ENCODE measurements at places on chromosomes 11 and 22.

DNA sequence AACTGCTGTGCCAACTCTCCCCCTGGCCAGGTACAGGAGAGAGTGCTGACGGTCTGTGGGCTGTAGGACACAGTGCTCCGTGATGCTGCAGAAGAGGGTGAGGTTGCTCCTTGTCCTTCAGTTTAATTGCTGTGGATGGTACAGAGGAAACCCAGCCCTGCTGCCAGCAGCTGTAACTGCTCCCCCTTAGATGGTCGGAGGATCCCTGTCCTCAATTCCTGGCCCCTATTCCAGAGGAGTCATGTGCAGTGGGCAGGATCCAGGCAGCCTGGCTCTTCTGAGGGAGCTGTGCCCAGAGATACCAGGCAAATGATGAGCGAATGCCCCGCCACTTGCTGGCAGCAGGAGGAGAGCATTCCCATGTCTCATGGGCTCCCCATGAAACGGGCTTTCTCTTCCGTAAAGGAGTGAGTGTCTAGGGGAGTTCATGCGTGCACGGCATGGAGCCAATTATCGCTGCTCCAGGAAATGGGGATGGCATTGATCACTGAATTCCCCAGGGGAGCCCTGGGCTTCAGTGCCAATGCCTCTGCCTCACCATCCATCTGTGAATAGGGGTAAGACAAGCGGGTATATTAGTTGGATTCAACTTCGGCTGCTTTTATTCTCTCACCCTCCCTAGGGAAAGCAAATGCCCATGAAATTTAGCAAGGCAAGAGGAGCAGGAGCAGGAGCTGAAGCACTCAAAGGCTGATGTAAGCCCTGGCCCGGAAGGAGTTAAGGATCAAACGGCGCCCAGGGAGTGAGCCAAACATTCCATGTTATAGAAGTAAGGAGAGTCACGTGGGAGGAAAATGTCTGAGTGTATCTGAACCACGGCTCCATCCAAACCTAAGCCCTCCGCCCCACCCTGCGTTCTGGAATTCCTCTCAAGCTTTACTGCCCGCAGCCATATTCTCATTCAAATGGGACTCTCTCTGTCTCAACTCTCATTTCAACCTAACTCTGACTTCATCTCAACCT, 51.0 kb upstream of the CSNK2A3 start:
- no peak for DNase-seq

DNA sequence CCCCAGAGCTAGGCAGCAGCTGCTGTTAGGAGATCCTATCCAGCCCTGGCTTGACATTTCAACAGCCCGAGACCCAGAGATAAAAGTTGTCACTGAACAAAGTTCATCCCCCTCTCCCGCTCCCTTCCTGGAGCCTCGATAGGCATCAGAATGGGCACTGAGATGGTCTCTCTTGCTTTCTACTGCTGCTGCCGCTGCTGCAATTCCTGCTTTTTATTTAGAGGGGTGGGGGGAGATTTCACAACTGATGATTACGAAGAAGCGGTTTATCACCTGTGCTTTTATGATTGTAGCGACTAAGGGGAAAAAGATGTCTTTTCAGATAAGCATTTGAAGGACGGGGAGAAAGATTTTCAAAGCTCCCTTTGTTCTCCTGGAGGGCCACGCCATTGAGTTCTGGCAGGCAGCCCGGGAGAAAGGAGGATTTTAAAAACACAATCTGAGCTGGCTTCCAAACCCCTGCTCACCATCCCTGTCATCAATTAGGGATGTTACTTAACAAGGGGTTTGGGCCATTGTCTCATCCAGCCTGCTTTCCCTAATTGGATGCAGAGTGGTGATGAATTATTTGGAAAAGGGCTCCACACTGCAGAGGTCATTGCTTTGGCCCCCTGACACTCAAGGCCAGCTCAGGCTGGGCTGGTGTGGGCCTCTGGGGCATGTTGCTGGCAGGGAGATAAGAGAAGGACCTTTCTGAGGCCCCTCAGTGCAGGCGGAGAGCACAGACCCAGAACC, 344.7 kb downstream of the BUD13 start:
- DNase-seq: no peak

DNA sequence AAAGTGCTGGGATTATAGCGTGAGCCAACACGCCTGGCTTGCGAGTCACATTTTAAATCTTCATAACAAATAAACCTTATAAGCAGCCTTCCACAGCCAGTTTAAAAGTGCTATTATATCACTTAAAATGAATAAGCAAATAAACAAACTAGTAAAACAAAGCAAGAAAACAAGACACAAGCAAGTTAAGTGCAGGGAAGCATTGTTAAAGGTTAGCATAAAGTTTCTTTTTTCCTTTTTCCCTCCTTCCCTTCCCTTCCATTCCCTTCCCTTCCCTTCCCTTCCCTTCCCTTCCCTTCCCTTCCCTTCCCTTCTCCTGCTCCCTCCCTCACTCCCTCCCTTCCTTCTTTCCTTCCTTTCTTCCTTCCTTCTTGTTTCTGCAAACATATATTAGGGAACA, 278.7 kb downstream of the OPCML start:
- DNase-seq: no peak

- DNase-seq: no peak
Observed at GRCh38 chr11:86186386-86186785, 58.2 kb upstream of the EED start.

GRCh38 chr11:102812188-102812587, 14.2 kb upstream of the MMP1 start:
- no peak for DNase-seq

DNA sequence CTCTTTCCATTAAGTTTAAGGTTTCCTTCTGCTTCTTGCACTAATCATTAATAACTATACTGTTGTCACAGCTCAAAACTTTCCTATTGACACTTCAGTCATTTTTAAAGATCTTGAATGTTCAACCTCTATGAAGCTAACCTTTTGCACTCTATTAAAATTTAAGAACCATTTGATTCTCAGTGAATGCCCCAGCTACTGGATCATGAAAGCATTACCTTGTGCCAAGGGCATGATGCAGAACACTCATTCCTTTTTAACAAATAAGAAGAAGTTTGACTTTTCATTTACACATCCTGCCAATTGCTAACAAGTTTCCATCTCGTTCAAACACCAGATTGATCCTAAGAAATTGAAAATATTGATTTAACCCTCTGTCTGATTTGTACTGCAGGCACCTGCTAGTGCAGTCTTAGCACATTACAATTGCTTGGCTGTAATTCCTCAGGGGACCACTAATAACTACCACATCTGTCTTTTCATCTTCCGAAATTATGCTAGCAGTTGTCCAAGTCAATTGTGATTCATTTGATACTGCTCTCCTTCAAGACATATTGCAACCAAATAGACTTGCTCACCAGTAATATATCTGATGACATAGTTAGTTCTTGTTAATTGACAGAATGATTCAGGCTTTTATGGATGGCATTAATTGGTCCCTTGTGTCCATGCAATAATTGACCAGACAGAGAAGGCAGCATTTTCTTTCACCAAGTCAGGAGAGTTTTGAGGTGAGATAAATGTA, 158.4 kb downstream of the TEAD1 start:
- no peak for DNase-seq

DNA sequence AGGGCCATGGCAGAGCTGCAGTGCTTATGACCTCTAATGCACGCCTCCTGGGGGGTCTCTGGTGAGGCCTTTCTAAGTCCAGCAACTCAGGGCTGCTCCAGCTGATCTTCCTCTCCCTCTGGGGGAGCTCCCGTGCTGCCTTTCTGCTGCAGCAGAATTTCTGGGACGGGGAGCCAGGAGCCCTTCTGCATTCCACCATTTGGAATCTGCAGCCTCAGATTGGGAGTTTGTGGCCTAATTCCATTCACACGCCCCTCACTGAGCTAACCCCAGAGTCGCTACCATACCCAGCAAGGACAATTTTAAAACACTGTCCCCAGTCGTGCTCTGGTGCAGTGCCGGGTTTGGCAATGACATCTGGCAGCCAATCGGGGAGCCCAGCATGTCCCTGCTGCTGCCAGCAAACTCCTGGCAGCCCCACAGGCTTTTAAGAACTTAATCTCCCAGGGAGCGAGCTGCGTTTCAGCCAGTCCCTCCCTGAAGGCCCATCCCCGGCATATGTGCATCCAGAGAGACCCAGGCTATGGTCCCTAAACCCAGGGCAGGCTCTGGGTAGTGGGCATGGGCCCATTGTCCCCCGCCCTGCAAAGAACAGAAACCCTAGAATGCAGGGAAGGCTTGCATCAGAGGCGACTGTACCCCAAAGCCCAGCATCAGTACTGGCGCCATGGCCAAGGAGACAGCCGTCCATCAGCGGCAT, 4.7 kb downstream of the SHANK2 start:
- DNase-seq: no peak

GRCh38 chr11:107567739-107568335, 2.3 kb upstream of the ALKBH8 start:
- no peak for DNase-seq

- no peak for DNase-seq
Observed at GRCh38 chr22:23251445-23252093, 71.3 kb downstream of the BCR start.

DNA sequence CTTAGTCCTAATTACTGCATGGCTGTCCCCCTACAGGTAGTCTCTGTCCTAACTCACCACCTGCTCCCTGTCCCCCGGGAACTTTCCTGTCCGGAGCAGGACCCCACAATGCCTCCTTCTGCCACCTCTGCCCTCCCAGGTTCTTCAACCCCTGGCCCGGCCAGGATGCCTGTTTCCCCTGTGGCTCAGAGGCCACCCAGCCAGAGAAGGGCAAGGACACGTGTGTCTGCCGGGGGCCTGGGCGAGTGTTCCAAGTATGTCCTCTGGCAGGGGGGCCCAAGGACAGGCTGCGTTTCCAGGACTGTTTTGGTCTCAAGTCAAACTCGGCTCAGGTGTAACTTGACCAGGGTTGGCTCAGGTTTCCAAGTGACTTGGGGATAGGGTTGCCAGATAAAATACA, 63.8 kb downstream of the BTG4 start:
- no peak for DNase-seq

DNA sequence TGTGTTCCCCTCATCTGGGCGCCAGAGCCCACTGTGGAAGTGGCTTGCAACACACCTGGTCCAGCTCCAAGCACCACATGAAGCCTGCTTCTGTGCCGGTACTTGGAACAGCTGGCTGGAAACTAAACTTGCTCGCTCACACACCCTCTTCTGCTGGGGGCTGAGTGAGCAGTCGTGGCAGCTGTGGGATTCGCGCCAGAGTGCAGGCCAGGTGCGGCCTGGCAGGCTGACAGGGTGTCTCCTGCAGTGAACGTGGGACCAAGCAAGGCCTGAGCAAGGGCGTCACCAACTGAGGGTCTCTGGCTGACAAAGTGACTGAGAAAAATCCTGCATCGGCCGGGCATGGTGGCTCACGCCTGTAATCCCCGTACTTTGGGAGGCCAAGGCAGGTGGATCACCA, 15.2 kb downstream of the SMC1B start:
- DNase-seq: no peak

GRCh38 chr11:6608011-6608410, 4.0 kb downstream of the TAF10 start:
- no peak for DNase-seq

DNA sequence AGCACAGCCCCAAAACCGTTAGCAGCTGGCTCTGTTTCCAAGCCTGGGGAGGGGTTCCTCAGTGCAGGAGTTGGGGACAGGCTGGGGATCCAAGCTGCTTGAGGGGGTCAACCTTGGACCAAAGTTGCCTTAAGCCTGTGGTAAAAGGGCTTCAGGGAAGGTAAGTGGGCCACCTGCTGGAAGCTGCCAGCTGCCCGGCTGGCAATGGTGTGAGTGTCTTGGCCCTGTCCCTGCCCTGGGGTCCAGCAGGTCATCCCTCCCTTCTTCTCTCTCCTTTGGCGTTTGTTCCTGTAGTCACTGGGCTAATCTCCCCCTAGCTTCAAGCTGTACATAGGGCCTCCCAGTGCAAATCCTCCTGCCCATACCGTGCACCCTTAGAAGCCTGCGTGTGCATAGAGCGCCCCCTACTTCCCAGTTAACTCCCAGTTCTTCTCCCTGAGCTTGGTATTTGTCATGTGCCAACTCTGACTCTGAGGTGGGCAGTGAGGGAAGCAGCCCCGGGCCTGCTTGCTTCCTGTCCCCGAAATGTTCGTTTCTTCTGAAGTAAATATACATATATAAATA, 4.4 kb downstream of the TMEM258 start:
- DNase-seq: no peak

DNA sequence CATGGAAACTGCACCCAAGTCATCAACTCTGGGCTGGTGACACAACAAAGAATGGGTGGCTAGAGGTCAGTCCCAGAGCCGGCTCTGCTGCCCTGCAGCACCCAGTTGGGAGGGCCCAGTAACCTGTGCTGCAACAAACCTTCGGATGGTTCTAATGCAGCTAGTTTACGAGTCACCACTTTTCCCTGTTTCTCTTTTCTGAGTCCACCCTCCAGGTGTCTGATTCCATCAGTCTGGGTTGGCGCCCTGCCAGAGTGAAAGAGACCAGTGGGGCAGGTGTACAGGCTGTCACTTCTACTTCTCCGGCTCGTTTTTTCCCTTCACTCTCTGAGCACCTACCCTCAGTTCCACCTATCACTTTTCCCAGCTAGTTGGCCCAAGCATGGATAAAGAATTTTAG, 572.9 kb downstream of the NTM start:
- DNase-seq: no peak

All from stimulated activated CD8-positive, alpha-beta memory T cell treated with anti-CD3 and anti-CD28 coated beads, Interleukin-7, amount 100 ng/mL, for 1 hour (primary cell).